ENCODE measurements at places on chromosomes 3 and 15. TPM values are rescaled to one million over a fixed set of nuclear protein-coding genes. Genes with fewer than 3 reads are reported as not detected.

- H3K27me3 ChIP-seq: no peaks in the 10 kb centered on the region
- H3K4me3 ChIP-seq: peak overlapping the region; percentile 67
- no peaks in the 10 kb centered on the region for H3K36me3 ChIP-seq
- H3K4me1 ChIP-seq: no peaks in the 10 kb centered on the region
- H3K27ac ChIP-seq: peak overlapping the region; percentile 99
These were observed 27.9 kb downstream of the GTPBP8 start for GRCh38 chr3:113018536-113019181.

- no peak overlapping the region for H3K4me3 ChIP-seq
- H3K27ac ChIP-seq: no peak overlapping the region
- no peaks in the 10 kb centered on the region for H3K4me1 ChIP-seq
- DNase-seq: no peak
These were observed 657.5 kb downstream of the GRM7 start for GRCh38 chr3:7518456-7518855.

MAP1A gene
- 15.0 TPM for total RNA-seq

ITIH3 gene
- total RNA-seq: 0.48 TPM

DNA sequence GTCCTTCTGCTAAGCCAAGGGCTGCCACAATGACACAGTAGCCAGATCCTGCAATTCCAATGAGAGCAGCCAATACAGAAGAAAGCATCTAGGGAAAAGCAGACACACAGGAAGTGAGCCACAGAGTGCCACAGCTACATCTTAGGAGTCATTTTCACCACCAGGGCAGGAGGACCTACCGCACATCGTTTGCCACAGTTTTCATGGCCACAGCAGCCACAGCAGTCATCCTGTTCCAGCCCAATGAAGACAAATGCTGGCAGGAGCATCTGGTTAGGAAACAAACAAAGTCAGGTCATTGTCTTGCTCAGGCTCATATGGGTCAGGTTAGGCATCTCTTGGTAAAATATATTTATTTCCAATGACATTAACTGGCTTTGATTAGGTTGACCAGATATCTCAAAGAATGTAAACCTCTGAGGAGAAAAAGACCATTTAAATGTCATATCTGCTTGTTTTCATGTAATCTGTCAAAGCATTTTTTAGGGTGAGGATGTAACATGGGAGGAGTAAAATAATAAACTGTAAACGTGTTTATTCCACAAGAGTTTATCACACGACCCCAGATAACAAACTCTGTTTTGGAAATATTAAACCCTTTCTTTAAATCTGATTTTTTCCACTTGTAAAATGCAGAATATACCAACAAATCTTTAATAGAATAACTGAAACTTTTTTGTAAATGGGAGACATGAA is 1.8 kb downstream of the TM4SF1 start:
- no peaks in the 10 kb centered on the region for H3K4me1 ChIP-seq
- no peaks in the 10 kb centered on the region for H3K36me3 ChIP-seq
- H3K27me3 ChIP-seq: no peaks in the 10 kb centered on the region
- H3K27ac ChIP-seq: peak overlapping the region; percentile 78
- no peak overlapping the region for H3K4me3 ChIP-seq

- H3K4me1 ChIP-seq: peaks cover 7% of the 10 kb centered on the region
- H3K36me3 ChIP-seq: no peaks in the 10 kb centered on the region
- DNase-seq: peak; percentile 65
- no peak overlapping the region for H3K4me3 ChIP-seq
These were observed 10.3 kb downstream of the ATG7 start for GRCh38 chr3:11282250-11283138.

MED12L gene
- total RNA-seq: 0.88 TPM

DNA sequence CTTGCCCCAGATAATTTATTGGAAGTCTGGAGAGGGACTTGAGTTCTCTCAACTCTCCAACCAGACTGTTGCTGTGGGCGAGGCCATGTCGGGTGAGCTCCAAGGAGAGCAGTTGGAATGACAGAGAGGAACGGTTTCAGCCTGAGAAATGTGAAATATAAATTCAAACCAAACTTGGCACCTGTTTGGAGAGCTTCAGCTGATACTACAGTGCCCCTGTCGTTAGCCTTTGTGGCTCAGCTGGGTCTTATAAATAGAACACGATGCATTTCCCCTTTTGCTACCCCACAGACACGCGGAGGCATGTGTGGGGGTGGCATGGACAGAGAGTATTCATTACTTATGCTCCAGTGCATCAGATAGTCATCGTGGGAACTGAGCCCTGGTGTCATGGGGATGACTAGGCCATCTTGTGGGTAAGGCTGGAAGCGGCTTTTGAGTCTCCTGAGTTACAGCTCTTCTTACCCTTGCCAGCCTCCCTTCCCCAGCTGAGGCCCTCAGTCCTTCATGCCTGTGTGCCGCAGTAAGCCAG is 15.6 kb downstream of the SMAD3 start:
- H3K4me1 ChIP-seq: peaks cover 11% of the 10 kb centered on the region
- no peaks in the 10 kb centered on the region for H3K27me3 ChIP-seq
- H3K27ac ChIP-seq: peak overlapping the region; percentile 51
- no peak overlapping the region for H3K4me3 ChIP-seq
- H3K36me3 ChIP-seq: no peaks in the 10 kb centered on the region

DNA sequence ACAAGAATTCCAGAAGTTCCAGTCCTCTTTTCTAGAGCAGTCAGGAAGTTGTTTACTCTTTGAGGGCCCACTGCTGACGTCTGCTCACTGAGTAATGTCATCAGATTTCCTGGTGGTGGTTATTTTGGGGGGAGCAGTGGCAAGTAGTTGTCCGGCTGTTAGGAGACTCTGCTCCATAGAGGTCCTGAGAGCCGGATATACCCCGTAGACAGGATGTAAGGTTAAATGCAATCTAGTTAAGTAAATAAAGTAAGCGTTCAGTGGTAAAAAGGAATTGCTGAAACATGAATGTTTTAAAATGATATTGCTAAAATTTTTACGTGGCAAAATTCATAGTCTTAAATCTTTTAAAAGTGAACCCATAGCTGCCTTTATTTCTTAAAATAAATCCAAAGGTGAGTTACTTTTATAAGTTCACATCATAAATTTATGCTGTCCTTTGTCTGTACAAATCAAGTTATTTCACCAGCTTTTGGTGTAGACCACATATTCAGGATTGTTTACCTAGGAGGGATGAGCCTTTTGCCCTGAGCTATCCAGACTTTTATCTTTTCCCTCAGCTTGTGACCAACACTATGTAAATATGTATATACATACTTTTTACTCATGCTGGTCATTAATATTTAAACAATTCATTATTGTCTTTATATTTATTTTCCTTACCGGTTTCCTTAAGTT is 65.8 kb downstream of the PDE8A start:
- H3K4me1 ChIP-seq: no peaks in the 10 kb centered on the region
- peak; percentile 20 for DNase-seq
- no peaks in the 10 kb centered on the region for H3K36me3 ChIP-seq

GRCh38 chr3:177431525-177432176 is 234.4 kb upstream of the TBL1XR1 start:
- peaks cover 4% of the 10 kb centered on the region for H3K4me1 ChIP-seq
- H3K27ac ChIP-seq: no peak overlapping the region

TICRR gene
- total RNA-seq: under 0.01 TPM

PGBD4 gene
- total RNA-seq: 1.8 TPM

TTC21A gene
- 5.9 TPM for total RNA-seq

DNA sequence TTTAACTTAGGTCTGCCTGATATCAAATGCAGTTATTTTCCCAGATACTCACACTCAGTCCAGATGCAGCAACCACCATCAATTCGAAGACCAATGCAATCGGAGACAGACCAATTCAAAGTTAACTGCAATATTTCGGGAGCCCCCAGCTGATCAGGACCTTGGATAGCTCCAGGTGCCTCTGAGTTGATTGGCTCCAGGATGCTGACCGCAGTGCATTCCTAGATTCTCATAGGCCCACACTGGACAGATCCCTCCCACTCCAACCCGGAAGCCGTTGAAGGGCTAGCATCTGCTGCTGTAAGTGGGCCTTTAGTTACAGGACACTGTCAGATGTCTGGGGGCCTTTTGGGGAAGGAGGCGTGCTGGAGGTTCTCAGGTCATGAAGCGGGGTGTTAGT is 89.5 kb upstream of the ATP2B2 start:
- no peak overlapping the region for H3K27ac ChIP-seq
- no peaks in the 10 kb centered on the region for H3K36me3 ChIP-seq
- no peak overlapping the region for H3K4me3 ChIP-seq

- no peak for DNase-seq
- no peaks in the 10 kb centered on the region for H3K36me3 ChIP-seq
- no peaks in the 10 kb centered on the region for H3K27me3 ChIP-seq
- H3K27ac ChIP-seq: no peak overlapping the region
- H3K4me3 ChIP-seq: no peak overlapping the region
These were observed 40.2 kb upstream of the ADAMTSL3 start for GRCh38 chr15:83613714-83614113.

CCR8 gene
- total RNA-seq: not detected

GRCh38 chr15:60583946-60584345 is 105.0 kb upstream of the ICE2 start:
- no peaks in the 10 kb centered on the region for H3K36me3 ChIP-seq
- DNase-seq: no peak
- no peak overlapping the region for H3K4me3 ChIP-seq
- no peaks in the 10 kb centered on the region for H3K27me3 ChIP-seq

- H3K4me1 ChIP-seq: no peaks in the 10 kb centered on the region
- no peak overlapping the region for H3K4me3 ChIP-seq
- H3K27ac ChIP-seq: no peak overlapping the region
- no peak for DNase-seq
These were observed 17.1 kb upstream of the TPM1 start for GRCh38 chr15:63025460-63025859.

NEK10 gene
- 8.3 TPM for total RNA-seq

- H3K4me1 ChIP-seq: no peaks in the 10 kb centered on the region
- H3K27me3 ChIP-seq: no peaks in the 10 kb centered on the region
- peak overlapping the region; percentile 87 for H3K27ac ChIP-seq
- H3K36me3 ChIP-seq: no peaks in the 10 kb centered on the region
These were observed 58.1 kb downstream of the CLASP2 start for GRCh38 chr3:33659856-33660434.

- H3K4me1 ChIP-seq: no peaks in the 10 kb centered on the region
- no peaks in the 10 kb centered on the region for H3K27me3 ChIP-seq
- H3K4me3 ChIP-seq: no peak overlapping the region
These were observed 108.8 kb downstream of the DLG1 start for GRCh38 chr3:197189623-197190022.

DNA sequence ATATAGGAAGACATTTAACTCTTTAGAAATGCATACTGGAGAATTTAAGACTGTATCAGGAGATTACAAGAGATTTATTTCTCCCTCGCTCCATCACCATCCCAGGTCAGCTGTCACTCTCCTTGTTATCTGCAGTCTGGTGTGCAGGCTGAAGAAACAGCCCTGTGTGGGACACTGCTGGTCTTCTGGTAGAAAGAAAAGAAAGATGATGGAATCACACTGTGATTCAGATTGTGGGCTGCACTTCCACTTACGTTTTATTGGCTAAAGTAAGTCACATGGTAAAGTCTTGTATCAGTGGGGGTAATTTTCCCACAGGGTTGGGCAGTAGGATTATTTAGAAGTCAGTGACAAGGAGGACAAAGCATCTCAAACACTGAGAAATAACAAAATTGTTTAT is 18.1 kb upstream of the ATP1B3 start:
- no peak for DNase-seq
- H3K4me1 ChIP-seq: no peaks in the 10 kb centered on the region
- no peak overlapping the region for H3K27ac ChIP-seq

- DNase-seq: no peak
- no peaks in the 10 kb centered on the region for H3K36me3 ChIP-seq
- no peaks in the 10 kb centered on the region for H3K4me1 ChIP-seq
- H3K27ac ChIP-seq: no peak overlapping the region
These were observed 11.6 kb downstream of the ADIPOQ start for GRCh38 chr3:186854146-186854545.

GLDN gene
- 2.5 TPM for total RNA-seq

GRCh38 chr3:156825795-156826143 is 384 bp upstream of the LEKR1 start:
- H3K27me3 ChIP-seq: no peaks in the 10 kb centered on the region
- H3K4me1 ChIP-seq: no peaks in the 10 kb centered on the region
- peak overlapping the region; percentile 51 for H3K4me3 ChIP-seq
- no peaks in the 10 kb centered on the region for H3K36me3 ChIP-seq

- H3K27ac ChIP-seq: no peak overlapping the region
- H3K27me3 ChIP-seq: no peaks in the 10 kb centered on the region
- H3K4me3 ChIP-seq: no peak overlapping the region
- DNase-seq: no peak
- H3K36me3 ChIP-seq: no peaks in the 10 kb centered on the region
These were observed 30.7 kb downstream of the SEMA7A start for GRCh38 chr15:74402873-74403587.
